CD4-positive, alpha-beta T cell treated with Interleukin-17A for 4 hours (primary cell): ENCODE measurements at places on chromosomes 16 and 17.

DNA sequence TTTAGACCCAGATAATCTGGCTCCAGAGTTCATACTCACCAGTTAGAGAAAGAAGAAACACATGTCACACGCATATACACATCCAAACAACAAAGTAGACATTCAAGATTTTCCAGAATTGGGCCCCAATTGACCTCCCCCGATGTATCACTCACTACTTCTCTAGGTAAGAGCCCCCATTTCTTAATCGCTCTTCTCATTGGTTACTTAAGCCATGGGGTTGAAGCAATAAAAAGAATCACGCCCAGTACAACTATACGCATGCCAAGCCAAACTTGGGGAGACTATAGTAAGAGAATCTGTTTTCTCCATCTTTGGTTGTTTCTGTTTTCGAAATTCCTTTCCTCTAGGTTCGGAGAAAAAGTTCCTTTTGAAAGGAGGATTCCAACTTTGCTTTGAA lies 565 bp downstream of the DDX52 start:
- no peak for DNase-seq

DNA sequence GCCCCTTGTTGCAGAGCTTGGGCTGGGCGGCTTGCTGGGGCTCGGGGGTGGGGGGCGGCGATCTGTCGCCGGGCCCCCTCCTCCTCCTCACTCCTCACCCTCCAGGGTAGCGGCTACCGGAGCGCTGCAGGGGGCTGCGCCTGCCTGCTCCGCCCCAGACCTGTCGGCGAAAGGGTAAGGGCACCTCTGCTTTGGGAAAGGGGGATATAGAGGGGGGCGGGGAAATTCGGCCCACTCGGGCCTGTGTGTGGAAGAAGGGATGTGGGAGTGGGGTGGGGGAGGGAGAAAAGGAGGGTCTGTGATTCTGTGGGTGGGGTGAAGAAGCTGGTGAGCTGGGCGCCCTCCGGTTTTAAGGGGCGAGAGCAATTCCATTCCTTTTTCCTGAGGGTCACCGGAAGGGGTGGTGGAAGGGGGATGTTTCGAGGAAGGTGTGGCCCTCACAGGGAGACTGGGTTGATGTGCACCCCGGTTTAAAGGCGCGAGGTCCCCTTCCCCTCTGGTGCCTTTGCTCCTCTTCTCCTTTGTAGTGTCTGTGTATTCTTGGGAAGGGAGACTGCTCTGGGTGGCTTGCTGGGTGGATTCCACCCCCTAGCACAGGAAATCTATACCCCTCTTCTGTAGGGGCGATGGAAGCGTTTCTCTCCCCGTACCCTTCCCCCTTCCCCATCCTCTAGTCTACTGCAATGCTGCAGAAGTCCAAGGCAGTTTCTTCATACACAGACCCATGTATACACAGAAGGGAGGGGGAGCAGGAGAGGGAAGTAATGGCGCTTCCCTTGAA lies 878 bp downstream of the TAOK1 start:
- DNase-seq = peak; percentile 6

- peak; percentile 26 for DNase-seq
Measured at GRCh38 chr17:45302649-45303173, 14.1 kb downstream of the MAP3K14 start.

- no peak for DNase-seq
Measured at GRCh38 chr17:40900809-40901356, 15.8 kb upstream of the KRT20 start.

- no peak for DNase-seq
Measured at GRCh38 chr17:49795372-49795771, 6.9 kb downstream of the KAT7 start.

DNA sequence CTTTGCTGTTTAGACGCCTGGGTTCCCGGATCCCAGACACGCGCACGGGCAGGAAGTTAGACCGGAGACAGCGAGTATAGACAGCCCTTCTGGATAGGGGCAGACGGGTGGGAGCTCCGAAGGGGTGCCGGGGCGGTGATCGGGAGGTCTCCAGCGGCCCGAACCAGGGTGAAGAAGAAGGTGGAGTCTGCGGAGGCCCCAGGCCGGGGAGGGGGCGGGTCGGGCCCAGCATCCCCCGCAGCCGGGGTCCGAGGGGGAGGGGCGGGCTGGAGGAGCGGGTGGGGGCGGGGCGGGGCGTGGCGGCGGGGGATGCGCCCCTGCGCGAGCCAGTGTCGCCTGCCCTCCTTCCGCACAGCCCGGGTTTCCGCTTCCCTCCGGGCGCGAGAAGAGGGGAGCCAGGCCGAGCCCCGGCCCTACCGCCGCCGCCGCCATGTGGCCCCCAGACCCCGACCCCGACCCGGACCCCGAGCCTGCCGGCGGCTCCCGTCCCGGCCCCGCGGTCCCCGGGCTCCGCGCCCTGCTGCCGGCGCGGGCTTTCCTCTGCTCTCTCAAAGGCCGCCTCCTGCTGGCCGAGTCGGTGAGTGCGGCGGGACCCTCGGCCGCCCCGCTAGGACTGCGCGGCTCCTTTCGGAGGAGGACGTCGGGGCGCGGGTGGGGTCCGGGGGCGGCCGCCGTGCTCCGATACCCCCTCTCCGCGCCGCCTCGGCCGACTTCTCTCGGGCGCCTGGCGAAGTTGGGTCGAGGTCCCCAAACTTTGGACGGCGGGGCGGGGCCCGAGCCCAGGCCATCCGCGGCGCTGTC lies at the start of gene CMTM3:
CMTM3 (plus strand) TSS at position 329 of the 801 bp plus-strand sequence; CDS start at position 431, 102 bp downstream.
- DNase-seq = peak; percentile 81

DNA sequence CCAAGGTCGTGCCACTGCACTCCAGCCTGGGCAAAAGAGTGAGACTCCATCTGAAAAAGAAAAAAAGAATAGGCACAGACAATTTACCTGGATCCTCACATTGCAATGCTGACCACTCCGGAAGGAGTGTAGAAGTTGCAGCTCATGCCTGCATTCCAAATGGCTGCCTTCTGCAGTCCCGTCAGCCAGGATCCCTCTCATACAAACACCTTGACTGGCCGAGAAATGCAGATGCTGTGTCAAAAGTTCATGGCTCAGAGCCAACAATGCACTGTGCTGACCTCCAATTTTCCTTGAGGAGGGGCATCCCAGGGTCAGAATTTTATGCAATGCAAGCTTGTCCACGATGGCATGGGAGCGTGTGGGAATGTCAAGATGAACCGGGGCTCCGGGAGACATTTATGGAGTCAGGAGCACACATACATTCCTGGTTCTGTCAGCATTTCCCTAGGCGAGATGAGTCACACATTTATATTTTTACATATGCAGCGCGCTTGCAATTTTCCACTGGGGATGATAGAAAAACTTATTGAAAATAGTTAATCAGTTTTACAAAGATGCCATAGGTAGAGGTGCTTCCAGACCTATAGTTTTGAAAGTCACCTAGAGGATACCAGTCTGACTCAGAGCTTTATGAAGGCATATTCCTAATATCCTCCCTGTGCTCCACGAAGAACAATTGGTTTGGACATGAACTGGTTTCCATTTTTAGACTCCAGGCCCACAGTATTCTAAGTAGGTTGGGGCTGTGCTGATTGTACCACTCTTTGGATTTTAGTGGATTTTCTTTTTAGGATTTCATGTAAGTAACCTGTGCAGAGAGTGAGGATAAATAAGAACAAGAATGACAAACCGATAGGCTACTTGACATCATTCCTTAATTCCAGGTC lies 614.6 kb downstream of the MAF start:
- DNase-seq = no peak

- DNase-seq = no peak
Measured at GRCh38 chr16:81544700-81545271, 100.2 kb downstream of the CMIP start.

- no peak for DNase-seq
Measured at GRCh38 chr17:83099570-83100181, 20.3 kb downstream of the METRNL start.

DNA sequence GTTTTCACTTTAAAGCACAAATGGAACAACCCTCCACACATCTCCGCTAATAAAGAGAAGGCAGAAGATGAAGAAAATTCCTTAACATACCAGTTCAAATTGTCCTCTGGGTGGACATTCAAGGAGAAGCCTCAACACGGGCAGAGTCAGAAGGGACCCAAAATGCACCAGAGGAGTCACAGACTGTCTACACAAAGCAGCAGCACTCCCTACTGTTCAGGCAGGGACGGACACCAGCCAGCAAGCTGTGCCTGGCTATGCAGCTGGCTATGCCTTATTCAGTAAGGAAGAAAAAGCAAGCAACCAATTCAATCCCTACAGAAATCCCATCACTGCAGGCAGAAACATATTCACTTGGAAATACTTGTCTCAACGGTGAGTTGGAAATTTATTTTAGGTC lies 8.1 kb downstream of the DNAJC7 start:
- no peak for DNase-seq

DNA sequence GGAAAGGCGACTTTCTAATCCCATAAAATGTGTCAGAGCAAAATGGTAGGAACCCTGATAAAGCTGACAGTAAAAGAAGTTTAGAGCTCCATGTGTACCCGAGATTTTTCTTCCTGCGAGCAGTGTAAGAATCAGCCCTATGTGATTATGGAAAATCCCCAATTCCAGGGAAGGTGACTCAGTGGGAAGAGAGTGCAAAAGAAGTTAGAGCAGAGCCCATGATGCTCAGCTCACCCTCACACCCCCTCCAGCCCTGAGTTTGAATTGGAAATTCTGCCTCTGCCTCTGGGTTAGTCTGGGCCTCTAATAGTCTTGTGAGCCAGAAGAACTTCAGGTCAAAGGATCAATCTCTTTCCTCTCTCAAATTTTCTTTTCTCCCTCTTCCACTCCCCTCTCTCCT lies 12.5 kb downstream of the C17orf78 start:
- DNase-seq = no peak

DNA sequence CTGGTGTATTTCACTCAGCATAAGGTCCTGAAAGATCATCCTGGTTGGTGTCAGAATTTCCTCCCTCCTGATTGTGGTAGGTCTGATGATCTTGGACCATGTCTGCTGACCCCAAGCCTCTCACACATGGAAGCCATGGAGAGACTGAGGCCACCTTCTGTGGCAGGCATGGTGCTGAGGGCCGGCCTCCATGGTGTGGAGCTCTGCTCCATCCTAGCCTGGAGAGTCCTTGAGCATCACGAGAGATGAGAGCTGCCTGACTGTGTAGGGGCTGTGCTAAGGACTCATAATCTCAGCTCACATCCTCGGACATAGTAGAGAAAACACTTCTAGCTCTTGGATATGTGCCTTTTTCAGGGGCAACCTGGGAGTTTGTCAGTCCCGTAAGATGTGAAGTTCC lies 40.6 kb downstream of the MPRIP start:
- no peak for DNase-seq

DNA sequence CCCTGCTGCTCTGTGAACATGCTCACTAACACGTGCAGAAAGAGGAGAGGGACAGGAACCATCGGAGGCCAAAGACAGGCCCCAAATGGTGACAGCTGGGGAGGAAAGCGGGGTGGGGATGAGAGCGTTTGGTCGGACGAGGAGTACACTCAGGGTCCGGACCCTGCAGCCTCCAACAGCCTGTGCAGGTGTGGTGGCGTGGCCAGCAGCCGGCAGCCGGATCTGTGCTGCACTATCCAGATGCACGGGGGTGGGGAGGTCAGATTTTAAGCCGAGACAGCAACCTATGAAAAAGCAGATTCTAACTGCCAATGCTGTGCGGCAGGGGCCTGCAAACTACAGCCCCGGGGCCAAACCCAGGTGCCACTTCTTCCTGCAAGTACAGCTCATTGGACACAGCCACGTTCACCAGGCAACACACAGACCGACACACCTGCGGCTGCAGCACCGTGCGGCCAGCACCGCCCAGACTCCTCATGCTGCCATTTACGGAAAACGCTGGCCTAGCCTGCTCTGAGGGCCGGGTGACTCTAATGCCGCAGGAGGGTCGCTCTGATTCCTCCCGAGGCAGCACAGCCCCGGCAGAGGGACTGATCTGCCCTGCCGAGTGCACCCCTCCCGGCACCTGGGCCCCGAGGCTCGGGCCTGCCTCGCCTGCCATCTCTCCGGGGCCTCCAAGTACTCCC lies 21.2 kb downstream of the SLC16A3 start:
- no peak for DNase-seq
